H1 (cell line): ENCODE measurements at places on chromosomes 3 and 15. TPM values are rescaled to one million over a fixed set of nuclear protein-coding genes. Genes with fewer than 3 reads are reported as not detected.

DNA sequence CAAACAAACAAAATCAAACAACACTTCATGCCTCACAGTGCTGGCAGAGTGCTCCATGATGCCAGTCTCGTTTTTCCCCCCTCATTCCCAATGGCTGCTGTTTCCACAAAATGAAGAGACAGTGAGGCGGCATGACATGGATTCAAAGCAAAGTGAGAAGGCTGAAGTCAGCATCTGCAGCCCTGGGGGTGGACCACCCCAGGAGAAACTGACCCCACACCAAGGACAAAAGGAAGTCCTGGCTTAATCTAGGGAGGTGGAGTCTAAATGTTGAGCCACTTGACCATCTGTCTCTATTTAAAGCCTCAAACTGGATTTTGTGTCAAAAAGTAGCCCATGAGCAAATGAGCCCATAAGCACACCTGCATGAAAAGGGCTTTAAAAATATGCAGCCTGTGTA, 151.2 kb upstream of the RORA start:
- no peak for DNase-seq
- no peaks in the 10 kb centered on the region for H3K4me1 ChIP-seq
- no peak overlapping the region for H3K27ac ChIP-seq
- H3K36me3 ChIP-seq, result no peaks in the 10 kb centered on the region
- no peaks in the 10 kb centered on the region for H3K27me3 ChIP-seq

DNA sequence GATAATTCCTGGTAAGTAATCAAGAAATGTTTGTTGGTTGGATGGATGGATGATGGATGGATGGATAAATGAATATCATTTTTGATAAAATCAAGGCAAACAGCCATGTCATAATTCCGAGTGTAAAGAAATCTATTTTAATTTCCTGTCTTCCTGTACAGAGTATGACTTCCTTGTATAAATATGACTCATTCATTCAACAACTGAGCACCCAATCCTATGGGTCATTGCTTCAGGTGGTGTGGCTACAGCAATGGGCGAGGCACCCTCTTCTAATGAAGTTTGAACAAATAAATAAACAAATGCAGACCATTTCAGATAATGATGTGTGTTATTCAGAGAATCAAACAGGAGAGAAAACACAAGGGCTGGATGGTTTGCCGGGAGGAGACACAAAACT, 198.7 kb downstream of the TNIK start:
- no peak overlapping the region for H3K4me3 ChIP-seq
- H3K36me3 ChIP-seq, result no peaks in the 10 kb centered on the region
- no peak overlapping the region for H3K27ac ChIP-seq
- no peak for DNase-seq
- no peaks in the 10 kb centered on the region for H3K27me3 ChIP-seq

- H3K36me3 ChIP-seq, result no peaks in the 10 kb centered on the region
- H3K27ac ChIP-seq, result no peak overlapping the region
- H3K4me3 ChIP-seq, result no peak overlapping the region
Measured at GRCh38 chr3:194014756-194015155, 121.2 kb upstream of the HES1 start.

DNA sequence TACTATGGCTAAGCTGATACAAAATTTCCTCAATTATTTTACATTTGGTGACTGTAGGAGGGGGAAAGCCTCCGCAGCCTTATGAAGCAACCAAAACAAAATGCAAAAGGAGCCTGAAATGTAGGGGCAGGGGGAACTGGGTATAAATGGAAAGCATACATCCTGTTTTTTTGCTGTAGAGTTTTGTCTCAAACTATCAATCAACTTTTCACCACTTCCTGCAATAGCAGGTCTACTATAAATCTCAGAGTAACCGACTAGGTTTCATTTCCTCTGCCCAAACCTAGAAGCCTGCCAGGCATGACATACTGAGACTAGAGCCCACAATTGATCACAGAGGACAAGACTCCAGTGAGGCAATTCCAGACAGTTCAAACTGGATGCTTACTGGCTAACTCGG, 91.3 kb downstream of the SHQ1 start:
- H3K36me3 ChIP-seq, result no peaks in the 10 kb centered on the region
- DNase-seq, result no peak
- H3K27ac ChIP-seq, result no peak overlapping the region

GRCh38 chr3:133381346-133382109, 18.3 kb upstream of the BFSP2 start:
- no peak for DNase-seq
- H3K27ac ChIP-seq, result no peak overlapping the region
- no peaks in the 10 kb centered on the region for H3K27me3 ChIP-seq
- no peaks in the 10 kb centered on the region for H3K4me1 ChIP-seq
- no peak overlapping the region for H3K4me3 ChIP-seq

DNA sequence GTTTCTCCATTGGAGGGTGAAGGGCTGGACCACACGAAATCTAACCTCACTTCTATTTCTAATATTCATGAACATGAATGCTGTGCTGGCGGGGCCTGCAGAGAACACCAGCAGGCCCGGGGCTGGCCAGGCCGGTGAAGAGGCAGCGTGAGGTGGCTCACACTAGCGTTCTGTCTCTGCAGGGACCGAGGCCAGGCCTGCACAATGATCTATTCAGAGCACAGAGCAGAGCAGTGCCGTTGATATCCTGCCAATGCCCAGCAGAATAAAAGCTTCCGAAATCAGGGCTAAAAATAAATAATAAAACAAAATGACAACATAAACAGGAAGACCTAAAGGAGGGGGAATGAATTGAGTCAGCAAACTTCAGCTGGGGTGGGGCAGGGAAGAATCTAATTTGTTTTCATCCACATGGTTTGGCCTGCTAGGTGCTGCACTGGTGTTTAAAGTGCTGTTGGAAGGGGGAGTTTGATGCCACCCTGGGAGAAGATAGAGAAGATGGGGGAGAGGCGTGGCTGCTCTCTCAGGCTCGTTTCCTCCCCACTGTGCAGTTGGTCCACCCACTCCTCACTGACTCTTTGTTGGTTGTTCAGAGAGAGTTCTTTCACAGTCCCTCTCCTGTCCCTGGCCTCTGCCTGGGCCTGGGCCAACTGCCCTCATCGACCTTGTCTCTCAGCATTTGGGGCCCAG, 837.1 kb downstream of the AGBL1 start:
- no peaks in the 10 kb centered on the region for H3K36me3 ChIP-seq
- H3K4me1 ChIP-seq, result peaks cover 13% of the 10 kb centered on the region
- no peak for DNase-seq
- H3K27me3 ChIP-seq, result no peaks in the 10 kb centered on the region
- H3K27ac ChIP-seq, result no peak overlapping the region

- H3K36me3 ChIP-seq, result no peaks in the 10 kb centered on the region
- H3K27ac ChIP-seq, result no peak overlapping the region
- no peak overlapping the region for H3K4me3 ChIP-seq
- DNase-seq, result no peak
- peaks cover 15% of the 10 kb centered on the region for H3K4me1 ChIP-seq
Measured at GRCh38 chr3:36969540-36970432, 23.1 kb downstream of the EPM2AIP1 start.

GRCh38 chr15:33810806-33811205, 157.5 kb upstream of the CHRM5 start:
- no peaks in the 10 kb centered on the region for H3K36me3 ChIP-seq
- DNase-seq, result no peak
- H3K27ac ChIP-seq, result no peak overlapping the region
- H3K4me1 ChIP-seq, result no peaks in the 10 kb centered on the region

GRCh38 chr15:33932734-33933133, 35.6 kb upstream of the CHRM5 start:
- DNase-seq, result no peak
- H3K4me3 ChIP-seq, result no peak overlapping the region
- no peaks in the 10 kb centered on the region for H3K4me1 ChIP-seq
- H3K36me3 ChIP-seq, result no peaks in the 10 kb centered on the region
- no peaks in the 10 kb centered on the region for H3K27me3 ChIP-seq

GRCh38 chr3:67384760-67385397, 269.5 kb downstream of the SUCLG2 start:
- DNase-seq, result peak; percentile 83
- H3K27ac ChIP-seq, result no peak overlapping the region
- H3K27me3 ChIP-seq, result no peaks in the 10 kb centered on the region
- H3K4me3 ChIP-seq, result no peak overlapping the region
- no peaks in the 10 kb centered on the region for H3K36me3 ChIP-seq
- H3K4me1 ChIP-seq, result peaks cover 8% of the 10 kb centered on the region; the same call in 1 of the 2 replicates

DNA sequence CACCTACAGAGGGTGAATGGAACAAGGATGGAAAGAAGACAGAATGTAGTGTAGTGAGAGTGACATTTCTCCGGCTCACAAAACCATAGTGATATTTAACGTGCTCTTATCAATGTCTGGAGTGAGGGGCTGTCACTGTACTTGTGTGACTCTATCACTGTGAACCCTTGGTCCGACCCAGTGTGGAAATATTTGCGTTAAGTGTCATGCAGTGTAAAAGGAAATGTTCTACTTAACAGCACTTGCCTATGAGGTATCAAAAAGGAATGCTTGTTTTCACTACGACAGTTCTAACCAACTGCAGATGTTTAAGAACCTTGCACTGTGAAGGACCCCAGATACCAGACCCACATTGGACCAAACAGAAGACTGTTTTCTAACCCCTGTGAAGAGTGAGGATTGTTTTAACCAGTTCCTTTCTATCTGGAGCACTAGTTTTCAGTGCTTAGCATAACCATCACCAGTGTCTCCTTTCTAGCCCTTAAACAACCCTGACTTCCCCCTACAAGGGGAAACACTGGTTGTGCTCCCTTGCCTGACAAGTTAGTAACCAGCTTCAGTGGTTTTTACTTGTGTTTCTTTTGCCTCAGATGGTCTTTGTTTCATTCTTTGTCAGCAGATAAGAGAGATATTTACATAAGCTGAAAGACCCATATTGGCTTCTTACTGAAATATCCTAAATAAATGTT, 144.7 kb upstream of the ABHD17C start:
- H3K27ac ChIP-seq, result no peak overlapping the region
- H3K36me3 ChIP-seq, result 0 out of 2 replicates have a peak, but pooled peaks cover 2% of the 10 kb centered on the region
- H3K4me1 ChIP-seq, result no peaks in the 10 kb centered on the region
- H3K27me3 ChIP-seq, result no peaks in the 10 kb centered on the region

- no peak overlapping the region for H3K4me3 ChIP-seq
- H3K27me3 ChIP-seq, result no peaks in the 10 kb centered on the region
- no peaks in the 10 kb centered on the region for H3K36me3 ChIP-seq
- no peaks in the 10 kb centered on the region for H3K4me1 ChIP-seq
Measured at GRCh38 chr3:168154089-168154488, 58.4 kb upstream of the GOLIM4 start.

DNA sequence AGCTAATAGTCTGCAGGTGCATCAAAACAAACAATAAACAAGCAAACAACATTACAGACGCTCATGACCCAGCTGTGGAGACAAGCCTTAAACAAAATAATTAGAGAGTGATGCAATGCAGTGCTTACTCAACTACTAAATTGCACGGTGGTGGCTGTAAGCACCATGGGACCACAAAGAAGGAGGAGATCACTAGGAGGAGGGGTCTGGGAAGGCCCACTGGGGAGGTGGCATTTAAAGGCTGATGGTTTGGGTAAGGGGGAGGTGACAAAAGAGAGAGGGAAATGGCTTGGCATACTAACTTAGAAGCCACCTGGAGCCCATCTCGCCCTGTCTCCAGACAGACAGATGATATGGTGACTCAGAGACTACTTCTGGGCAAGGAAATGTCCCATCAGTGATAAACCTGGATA, 516.7 kb downstream of the FOXP1 start:
- H3K36me3 ChIP-seq, result no peaks in the 10 kb centered on the region
- H3K4me1 ChIP-seq, result peaks cover 18% of the 10 kb centered on the region
- no peaks in the 10 kb centered on the region for H3K27me3 ChIP-seq

- H3K36me3 ChIP-seq, result peaks cover 7% of the 10 kb centered on the region; the same call in 1 of the 2 replicates
- H3K4me3 ChIP-seq, result no peak overlapping the region
- H3K27ac ChIP-seq, result no peak overlapping the region
- H3K27me3 ChIP-seq, result no peaks in the 10 kb centered on the region
- no peaks in the 10 kb centered on the region for H3K4me1 ChIP-seq
- DNase-seq, result no peak
Measured at GRCh38 chr3:132544130-132544529, 52.9 kb upstream of the ACKR4 start.

- H3K36me3 ChIP-seq, result no peaks in the 10 kb centered on the region
- no peaks in the 10 kb centered on the region for H3K27me3 ChIP-seq
- no peak overlapping the region for H3K4me3 ChIP-seq
- H3K4me1 ChIP-seq, result peaks cover 2% of the 10 kb centered on the region; the same call in 1 of the 2 replicates
- no peak for DNase-seq
- no peak overlapping the region for H3K27ac ChIP-seq
Measured at GRCh38 chr3:23701716-23702597, 103.8 kb upstream of the UBE2E1 start.

- H3K4me1 ChIP-seq, result peaks cover 3% of the 10 kb centered on the region; the same call in 1 of the 2 replicates
- no peak for DNase-seq
- H3K36me3 ChIP-seq, result peaks cover 33% of the 10 kb centered on the region
Measured at GRCh38 chr3:185658504-185658912, 72.4 kb downstream of the SENP2 start.

GRCh38 chr15:39226169-39226937, 354.5 kb upstream of the THBS1 start:
- no peaks in the 10 kb centered on the region for H3K27me3 ChIP-seq
- DNase-seq, result no peak
- H3K36me3 ChIP-seq, result no peaks in the 10 kb centered on the region
- no peak overlapping the region for H3K27ac ChIP-seq
- H3K4me3 ChIP-seq, result no peak overlapping the region
- H3K4me1 ChIP-seq, result no peaks in the 10 kb centered on the region

DNA sequence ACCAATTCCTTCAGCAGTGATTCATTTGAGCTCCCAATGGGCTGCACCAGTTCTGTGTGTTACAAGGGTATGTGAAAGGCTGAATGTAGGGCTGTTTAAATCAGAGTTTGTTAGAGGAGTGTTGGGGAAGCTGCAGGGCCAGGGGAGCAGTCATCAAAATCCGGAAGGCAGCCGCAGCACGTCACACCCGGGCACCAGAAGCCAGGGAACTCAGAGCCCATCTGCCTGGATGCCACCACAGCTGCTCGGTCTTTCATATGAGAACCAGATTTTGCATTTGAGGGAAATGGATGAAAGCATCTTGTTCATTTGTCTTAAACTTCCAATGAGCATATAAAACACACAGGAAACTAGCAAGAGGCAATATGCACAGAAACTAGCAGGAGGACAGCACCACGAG, 24.2 kb upstream of the NEO1 start:
- no peak overlapping the region for H3K4me3 ChIP-seq
- H3K36me3 ChIP-seq, result no peaks in the 10 kb centered on the region; the same call in 1 of the 2 replicates
- H3K27me3 ChIP-seq, result no peaks in the 10 kb centered on the region
- DNase-seq, result no peak

GRCh38 chr3:183178833-183179549, 16.5 kb upstream of the LAMP3 start:
- H3K27ac ChIP-seq, result no peak overlapping the region
- H3K4me1 ChIP-seq, result peaks cover 8% of the 10 kb centered on the region

DNA sequence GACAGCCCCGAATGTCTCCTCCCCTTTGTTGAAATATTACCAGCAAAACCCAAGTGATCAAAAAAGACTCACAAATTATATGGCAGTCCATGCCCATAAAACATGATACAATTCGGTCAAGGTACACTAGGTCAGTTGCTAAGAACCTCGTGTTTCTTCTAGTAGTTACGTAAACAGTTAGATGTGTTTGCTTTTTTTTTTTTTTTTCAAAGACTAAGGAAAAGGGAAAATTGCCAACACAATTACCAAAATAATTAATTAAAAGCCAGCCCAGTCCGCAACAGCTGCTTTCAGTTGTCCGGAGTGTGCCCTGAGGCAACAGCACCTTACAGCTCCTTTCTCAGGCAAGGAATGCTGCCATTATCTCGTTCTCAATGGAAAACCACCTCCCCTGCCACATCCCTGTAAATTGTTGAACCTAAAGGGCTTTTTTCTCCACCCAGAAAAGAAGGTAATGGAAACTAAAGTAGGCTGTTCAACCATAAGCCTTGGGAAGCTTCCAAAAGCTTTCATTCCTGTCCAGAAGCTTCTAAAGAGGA, 129.2 kb upstream of the TSC22D2 start:
- H3K4me3 ChIP-seq, result no peak overlapping the region
- H3K36me3 ChIP-seq, result no peaks in the 10 kb centered on the region
- peaks cover 3% of the 10 kb centered on the region for H3K4me1 ChIP-seq
- DNase-seq, result no peak
- H3K27me3 ChIP-seq, result no peaks in the 10 kb centered on the region

Gene ATP8B4
- total RNA-seq, result 0.24 and 0.57 TPM in 2 replicates

Gene PPP4R2
- total RNA-seq, result 89.9 and 91.9 TPM in 2 replicates

Gene TF
- 0.06 and 0.26 TPM in 2 replicates for total RNA-seq

Gene VGLL3
- 13.4 and 21.6 TPM in 2 replicates for total RNA-seq
